ENCODE measurements at places on chromosomes 5 and 9.

DNA sequence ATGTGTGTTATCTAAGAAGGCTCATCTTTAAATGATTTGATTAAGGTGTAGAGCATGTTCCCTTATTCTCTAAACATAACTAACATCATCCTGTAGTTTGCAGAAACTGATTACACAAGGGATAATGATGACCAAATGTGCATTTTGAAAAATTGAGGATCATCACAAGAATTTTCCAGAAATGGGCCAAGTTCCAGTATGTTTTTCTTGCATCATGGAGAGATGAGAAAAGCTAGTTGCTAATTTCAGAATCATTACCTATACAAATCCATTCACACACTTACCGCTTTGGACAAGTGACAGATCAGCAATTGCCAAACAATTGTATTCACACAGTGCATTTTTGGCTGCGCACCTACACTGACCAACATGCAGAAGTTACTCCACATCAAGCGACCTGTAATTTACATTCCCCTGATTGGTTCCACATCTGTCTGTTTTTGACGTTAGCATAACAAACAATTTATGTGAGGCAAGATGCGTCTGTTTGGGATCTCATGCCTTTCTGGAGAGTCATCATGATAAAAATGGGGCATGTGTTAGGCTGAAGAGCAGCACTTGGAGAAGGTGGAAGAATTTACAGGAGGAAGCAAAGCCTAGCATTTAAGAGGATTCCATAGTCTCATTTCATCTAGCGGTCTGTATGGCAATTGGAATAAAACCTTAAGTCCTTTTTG lies 2.8 kb upstream of the BNC2 start:
- no peak for DNase-seq

DNA sequence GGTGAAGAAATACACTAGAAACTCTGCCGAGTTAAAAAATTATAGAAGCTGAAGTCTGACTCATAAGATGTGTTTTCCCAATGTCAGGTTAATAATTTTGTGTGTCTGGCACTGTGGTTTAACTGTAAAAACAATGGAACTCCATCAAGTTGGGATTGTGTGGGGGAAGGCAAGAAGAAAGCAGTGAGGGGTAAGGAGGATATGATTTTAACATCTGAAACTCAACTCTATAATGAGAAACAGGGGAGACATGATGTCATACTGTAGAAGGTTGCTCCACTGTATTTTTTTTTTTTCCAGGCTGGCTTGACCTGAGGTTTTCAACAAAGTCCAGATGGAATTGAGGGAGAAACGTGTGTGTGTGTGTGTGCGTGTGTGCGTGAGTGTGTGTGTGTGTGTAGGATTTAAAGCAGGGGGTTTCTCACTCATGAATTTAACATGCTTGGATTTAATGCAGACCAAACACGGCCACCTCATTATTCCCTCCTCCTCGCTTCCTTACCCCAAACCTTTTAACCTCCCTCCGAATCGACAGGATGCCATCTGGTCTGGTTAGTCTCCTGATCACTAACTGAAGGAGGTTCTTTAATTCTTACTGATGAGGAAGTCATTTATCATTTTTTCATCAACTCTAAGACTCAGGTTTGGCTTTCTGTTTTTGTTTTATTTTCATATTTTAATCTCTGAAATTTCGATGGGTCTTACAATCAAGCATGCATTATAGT lies 140.2 kb upstream of the LPAR1 start:
- DNase-seq: peak; percentile 81

DNA sequence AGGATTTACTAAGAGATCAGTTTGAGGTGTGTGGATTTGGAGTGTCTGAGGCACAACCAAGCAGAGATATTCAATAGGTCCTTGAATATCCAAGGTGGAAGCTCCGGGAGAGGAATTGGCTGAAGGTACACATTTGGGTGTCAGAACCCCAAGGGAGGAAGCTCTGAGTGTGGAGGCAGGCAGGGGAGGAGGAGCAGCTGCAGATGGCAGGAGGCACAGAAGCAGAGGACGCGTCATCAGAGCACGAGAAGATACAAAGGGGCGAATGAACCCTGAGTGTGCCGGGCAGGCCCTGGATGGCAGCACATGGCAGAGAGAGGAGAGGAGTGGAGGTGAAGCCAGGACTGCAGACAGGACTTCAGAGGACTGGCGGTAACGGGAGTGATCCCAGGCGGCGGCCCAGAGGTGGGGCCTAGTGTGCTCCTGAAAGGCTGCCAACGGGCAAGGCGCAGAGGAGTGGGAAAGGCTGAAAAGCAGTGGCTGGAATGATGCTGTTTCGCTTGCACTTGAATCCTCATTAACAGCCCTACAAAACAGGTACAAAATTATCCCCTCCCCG lies 179.8 kb downstream of the FANCC start:
- DNase-seq: no peak

DNA sequence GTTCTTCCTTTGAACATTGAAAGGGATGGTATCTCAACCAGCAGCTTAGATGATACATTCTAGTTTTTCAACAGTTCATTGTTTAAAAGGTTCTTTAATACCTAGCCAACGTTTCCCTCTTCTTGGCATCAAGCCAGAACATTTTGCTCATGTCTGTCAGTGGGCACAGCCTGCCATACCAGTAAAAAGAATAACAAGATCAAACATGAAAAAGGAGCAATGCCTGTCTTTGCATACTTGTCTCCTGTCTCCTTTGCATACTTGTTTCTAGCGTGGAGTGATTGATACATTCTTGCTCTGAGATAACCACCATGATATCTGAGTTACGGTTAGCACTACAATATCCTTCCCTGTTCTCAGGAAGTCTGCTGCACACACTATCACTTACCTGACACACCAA lies 248.6 kb upstream of the DAPK1 start:
- no peak for DNase-seq

- no peak for DNase-seq
Measured at GRCh38 chr5:177085985-177086653, 596 bp upstream of the FGFR4 start.

- DNase-seq: no peak
Measured at GRCh38 chr5:72057816-72058215, 49.5 kb upstream of the MAP1B start.

DNA sequence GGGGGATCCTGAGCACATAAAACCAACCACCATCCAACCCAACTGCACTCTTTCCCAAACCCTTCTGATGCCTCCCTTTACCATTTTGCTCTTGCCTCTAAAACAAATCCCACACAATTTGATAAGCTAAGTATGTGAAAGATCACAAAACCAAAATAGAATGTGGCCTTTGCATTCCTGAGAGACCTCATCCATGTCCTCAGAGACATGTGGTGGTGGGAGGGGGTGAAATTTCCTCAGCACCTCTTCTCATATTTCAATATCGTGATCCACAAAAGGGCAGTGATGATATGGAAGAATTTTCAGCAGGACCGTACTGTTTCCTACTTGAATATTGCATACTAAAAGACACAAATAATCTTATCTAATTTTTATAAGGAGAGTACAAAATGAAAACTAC lies 423.3 kb downstream of the TLE1 start:
- DNase-seq: no peak

DNA sequence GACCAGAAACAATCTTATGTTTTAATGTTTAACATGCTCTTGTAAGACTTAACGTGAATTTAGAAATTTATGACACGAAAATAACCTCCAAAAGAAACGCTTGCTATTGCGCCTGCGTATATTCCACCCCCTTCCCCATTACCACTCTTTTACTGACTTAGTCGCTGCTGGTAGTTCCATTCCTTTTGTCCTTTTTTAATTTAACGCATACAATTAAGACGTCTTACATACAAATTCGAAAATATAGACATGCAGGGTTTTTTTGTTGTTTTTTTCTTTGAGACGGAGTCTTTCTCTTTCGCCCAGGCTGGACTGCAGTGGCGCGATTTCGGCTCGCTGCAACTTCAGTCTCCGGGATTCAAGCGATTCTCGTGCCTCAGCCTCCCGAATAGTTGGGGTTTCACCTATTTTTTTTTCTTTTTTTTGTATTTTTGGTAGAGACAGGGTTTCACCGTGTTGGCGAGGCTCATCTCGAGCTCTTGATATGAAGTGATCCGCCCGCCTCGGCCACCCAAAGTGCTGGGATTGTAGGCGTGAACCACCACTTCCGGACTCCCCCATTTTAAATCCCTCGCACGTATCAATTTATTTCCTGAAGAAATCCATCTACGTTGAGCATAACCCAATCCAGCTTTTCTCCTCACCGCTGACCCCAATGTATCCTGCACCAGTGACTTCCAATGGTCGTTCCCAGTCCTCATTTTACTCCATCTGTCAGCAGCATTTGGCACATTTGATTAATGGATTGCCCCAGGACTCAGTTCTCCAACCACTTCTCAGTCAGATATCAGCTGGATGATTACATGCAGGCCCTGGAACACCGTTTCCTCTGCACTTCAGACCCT lies 684 bp upstream of the MED7 start:
- peak; percentile 71 for DNase-seq

DNA sequence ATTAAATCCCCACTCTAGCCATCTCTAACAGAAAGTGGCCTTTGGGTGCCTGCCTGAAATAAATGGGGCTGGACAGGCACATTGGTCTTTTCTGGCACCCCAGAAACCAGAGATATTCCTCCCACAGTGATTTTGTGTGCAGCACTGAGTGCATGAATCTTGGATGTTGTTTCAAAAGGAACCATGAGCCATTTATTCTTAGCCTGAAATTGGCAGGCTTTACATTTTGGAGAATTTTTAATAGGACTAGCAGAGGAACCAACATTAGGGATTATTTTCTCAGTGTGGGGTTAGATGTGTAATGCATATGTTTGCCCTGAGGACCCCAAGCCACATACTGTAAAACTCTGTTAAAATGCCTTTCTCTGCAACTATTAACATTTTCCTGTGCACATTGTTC lies 451.3 kb downstream of the NFIB start:
- DNase-seq: peak; percentile 68

DNA sequence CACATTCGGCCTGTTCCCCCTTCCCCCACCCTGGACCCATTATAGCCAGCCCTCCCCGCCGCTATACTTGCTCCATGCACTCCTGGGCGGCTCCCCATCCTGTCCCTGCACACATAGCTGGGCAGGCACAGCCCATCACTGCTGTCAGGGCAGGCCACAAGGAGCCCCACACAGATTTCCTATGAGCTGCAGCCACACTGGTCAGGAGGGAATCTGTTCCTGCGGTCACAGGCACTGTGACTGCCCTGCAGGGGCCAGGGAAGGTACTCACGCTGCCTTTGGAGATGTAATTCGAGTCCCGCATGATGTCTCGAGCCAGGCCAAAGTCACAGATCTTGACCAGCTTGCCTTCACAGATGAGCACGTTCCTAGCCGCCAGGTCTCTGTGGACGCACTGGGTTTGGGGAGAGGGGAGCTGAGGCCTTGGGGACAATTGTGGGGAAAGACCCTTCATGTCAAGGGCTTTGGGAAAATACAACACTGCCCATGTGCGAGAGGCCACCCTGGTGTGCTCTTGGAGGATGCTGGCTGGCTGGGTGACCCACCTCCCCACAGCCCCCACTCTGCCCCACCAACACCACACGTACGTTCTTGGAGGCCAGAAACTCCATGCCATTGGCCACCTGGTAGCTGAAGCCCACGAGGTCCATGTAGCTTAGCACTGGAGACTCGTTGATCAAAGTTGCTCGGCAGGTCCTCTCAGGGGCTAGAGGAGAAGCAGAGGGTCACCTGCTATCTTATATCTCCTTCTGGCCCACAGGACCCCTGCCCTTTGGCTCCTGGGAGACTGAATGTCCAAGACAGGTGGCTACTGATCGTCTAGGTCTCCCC lies 34.5 kb upstream of the CSF1R start:
- peak; percentile 18 for DNase-seq

DNA sequence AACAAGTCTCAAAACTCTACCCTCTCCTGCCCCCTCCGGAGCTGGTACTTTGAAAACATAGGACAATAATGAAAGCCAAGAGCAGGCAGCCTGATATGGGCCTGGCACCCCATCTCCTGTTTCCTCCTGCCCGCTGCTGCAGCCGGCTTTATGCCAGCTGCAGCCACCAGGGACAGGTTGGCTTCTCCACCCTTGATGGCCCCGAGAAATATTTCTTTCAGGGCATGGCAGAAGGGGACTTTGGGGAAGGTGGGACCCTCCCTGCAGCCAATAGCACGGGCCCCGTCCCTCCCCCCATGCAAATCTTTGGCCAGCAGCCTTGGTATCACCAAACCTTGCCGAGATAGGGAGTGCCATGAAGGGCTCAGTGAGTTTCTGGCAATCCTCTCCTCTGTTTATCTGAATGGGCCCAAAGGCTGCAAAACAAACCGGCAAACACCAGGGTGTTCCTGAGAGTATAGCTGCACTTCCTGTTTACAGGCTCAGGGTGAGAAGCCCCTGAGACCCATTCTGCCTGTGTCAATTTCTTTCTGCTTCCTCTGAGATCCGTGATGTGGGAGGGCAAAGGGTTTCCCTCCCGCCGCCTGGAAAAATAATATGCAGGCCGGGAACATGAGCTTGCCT lies 73.4 kb upstream of the BOD1 start:
- DNase-seq: peak; percentile 30

- DNase-seq: no peak
Measured at GRCh38 chr5:139335811-139336210, 5.8 kb upstream of the PAIP2 start.

GRCh38 chr9:37966412-37967013 lies 62.6 kb upstream of the SLC25A51 start:
- DNase-seq: no peak

GRCh38 chr5:136018814-136019783 lies 9.7 kb upstream of the TGFBI start:
- DNase-seq: peak; percentile 89

GRCh38 chr5:64814073-64814472 lies 45.3 kb downstream of the CWC27 start:
- DNase-seq: no peak

GRCh38 chr5:67538855-67539506 lies 342.4 kb upstream of the CD180 start:
- DNase-seq: no peak

DNA sequence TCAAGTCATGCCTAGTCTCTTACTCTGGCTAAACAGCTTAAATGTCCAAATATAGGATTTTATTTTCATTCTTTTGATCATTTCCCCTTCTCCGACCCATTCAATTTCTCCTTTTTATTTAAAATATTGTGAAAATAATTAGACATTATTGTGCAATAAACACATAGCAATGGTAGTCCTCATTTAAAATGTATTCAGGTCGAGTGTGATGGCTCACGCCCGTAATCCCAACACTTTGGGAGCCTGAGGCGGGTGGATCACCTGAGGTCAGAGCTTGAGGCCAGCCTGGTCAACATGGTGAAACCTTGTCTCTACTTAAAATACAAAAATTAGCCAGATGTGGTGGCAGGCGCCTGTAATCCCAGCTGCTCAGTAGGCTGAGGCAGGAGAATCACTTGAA lies 26.7 kb downstream of the ADAMTS6 start:
- no peak for DNase-seq

DNA sequence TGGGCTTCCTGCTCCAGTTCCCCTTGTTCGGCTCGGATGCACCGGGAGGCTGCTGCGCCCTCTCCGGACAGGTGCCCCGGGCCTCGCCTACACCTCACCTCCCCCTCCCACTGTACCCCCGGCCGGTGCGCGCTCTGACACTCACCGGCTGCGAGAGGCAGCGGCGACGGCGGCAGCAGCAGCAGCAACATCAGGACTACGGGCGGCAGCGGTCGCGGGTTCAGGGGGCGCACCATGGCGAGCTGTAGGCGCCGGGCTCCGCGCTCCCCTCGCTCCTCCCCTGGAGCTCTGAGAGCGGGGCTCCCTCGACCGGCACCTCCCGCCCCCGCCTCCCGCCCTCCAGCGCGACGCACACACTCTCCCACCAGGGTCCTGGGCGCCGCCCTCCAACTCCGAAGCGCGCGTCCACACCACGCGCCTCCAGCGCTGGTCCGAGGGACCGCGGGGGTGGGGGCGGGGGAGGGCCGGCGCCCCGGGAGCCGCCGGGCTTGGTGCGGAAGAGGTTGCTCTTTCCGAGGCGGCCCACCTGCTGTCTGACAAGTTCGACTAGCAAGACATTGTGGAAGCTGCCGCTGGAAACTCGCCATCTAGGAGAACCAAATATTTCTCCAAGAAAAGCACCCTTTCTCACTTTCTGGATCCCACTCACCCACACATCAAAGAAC lies at the start of gene GFRA3:
Gene GFRA3, minus strand, starts transcription at position 433 of the 665 bp plus-strand sequence. Its CDS starts 197 bp downstream, at position 236.
- DNase-seq: no peak
